ENCODE measurements at places on chromosomes 1 and 21. TPM values are rescaled to one million over a fixed set of nuclear protein-coding genes. Genes with fewer than 3 reads are reported as not detected.

DNA sequence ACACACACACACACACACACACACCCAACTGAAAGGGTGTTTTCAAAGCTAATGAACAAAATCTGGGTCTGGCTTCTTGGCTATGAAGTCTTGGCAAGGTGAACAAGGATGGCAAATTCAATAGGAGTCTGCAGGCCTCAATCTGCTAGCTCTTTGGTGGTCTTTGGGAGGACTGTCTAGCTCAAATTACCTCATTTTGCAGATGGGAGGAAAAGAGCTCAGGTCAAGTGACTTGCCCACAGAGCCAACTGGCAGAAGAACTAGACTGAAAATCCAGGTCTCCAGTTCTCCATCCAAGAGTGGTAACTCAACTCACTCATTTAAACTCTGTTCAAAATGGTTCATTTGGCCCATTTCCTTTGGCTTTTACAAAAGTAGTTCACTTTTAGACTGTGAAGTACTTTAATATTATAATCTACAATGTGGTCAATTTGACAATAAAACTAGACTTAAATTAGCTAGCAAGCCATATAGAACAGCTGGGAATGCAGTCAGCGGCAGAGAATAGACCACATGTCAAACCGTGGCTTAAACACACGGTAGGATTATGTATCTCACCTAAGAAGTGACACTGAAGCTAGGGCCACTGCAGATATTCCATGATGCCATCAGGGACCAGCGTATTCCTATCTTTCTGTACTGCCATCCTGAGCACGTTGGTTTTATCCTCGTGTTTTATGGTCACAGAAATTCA, 112.9 kb downstream of the APP start:
- no peak overlapping the region for H3K27ac ChIP-seq
- H3K4me1 ChIP-seq = no peaks in the 10 kb centered on the region
- no peaks in the 10 kb centered on the region for H3K27me3 ChIP-seq
- no peak overlapping the region for H3K4me3 ChIP-seq
- no peak for DNase-seq

DNA sequence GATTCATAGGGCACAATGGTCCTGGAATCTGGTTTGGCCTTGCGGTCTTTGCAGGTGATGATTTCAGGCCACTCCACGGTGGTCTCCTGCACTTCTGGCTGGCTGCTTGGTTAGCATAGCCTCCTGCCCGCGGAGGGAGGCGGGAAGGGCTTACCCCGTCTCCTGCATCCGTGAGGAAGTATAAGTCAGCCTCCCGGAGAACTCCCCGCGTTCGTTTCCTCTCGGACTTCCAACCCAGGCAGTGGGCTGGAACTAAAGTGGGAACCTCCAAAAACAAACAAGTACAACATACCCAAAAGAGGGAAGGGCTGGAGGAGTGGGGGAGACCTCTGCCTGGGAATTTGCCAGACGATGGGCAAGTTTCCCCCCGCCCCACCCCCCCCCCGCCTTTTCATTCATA, 939 bp upstream of the CCN1 start:
- H3K27ac ChIP-seq = no peak overlapping the region
- no peaks in the 10 kb centered on the region for H3K4me1 ChIP-seq
- H3K27me3 ChIP-seq = peaks cover 13% of the 10 kb centered on the region
- no peaks in the 10 kb centered on the region for H3K36me3 ChIP-seq
- no peak for DNase-seq
- H3K4me3 ChIP-seq = no peak overlapping the region

- peaks cover 74% of the 10 kb centered on the region for H3K36me3 ChIP-seq
- no peak overlapping the region for H3K4me3 ChIP-seq
- no peak for DNase-seq
- no peaks in the 10 kb centered on the region for H3K27me3 ChIP-seq
- H3K27ac ChIP-seq = no peak overlapping the region
Measured at GRCh38 chr21:37136261-37136660, 63.2 kb downstream of the TTC3 start.

RXFP4 gene
- not detected for total RNA-seq

ATP1A4 gene
- not detected for total RNA-seq

Data from naive thymus-derived CD4-positive, alpha-beta T cell (primary cell).